ENCODE measurements at places on chromosomes 3 and 15.
A peak's percentile ranks its signal among the peaks of the same experiment; 100 is the strongest.

DNA sequence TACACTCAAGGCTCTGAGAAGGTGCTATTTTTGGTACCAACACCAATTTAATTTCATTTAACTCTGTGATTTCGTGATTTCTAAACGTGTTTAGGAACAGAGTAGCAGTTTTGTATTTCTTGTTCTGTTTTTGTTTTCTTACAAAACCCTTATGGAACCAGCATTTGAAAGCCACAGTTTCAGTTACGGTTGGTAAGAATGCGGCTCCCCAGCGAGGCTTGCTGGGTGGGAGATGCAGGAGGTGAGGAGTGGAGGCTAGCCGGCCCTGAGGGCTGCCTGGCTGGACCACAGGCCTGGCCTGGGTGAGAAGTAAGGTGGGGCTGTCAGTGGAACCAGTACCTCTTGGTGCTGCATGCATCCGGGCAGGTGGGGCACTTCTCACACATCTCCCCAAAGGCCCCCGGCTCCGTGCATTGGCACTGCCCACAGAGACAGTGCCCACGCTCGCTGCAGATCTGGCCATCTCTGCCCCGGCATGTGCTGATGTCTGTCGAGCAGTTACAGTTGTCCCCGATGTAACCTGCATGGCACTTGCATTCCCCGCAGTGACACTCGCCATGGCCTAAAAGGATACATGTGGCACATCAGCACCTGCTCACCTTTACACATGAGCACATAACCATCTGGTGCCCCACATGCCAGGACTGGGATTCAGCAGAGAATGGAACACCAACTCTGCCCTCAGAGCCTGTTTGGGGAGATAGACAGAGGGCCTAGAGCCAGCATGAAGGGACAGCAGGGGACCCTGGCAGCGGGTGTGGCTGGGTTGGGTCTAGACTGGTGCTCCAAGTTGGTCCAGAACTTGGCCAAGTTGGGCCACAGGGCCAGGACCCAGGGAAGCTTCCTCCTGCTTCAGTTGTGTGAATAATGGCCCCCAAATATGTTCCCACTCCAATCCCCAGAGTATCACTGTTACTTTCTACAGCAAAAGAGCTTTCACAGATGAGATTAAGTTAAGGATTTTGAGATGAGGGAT is 43.4 kb downstream of the UMPS start:
- H3K27me3 ChIP-seq = no peaks in the 10 kb centered on the region
- DNase-seq = no peak
- no peak overlapping the region for H3K4me3 ChIP-seq
- peaks cover 13% of the 10 kb centered on the region for H3K4me1 ChIP-seq
- H3K27ac ChIP-seq = no peak overlapping the region

GRCh38 chr3:134860141-134860540 is 65.1 kb downstream of the EPHB1 start:
- H3K27me3 ChIP-seq = no peaks in the 10 kb centered on the region
- no peak overlapping the region for H3K4me3 ChIP-seq
- H3K4me1 ChIP-seq = no peaks in the 10 kb centered on the region
- H3K36me3 ChIP-seq = no peaks in the 10 kb centered on the region

- no peak for DNase-seq
- H3K27ac ChIP-seq = no peak overlapping the region
- H3K4me3 ChIP-seq = no peak overlapping the region
- H3K27me3 ChIP-seq = no peaks in the 10 kb centered on the region
Measured at GRCh38 chr15:81107889-81108288, 26.2 kb upstream of the CFAP161 start.

DNA sequence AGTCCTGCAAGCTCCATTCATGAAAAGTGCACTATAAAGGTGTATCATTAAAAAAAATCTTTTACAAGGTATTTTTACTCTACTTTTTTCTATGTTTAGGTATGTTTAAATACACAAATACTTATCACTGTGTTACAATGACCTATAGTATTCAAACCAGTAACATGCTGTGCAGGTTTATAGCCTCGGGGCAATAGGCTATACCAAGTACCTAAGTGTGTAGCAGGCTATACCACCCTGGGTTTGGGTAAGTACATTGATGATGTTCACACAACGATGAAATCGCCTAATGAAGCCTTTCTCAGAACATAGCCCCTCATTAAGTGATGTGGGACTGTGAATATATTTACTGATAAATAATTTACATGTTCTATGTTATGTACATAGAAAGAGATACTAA is 104.6 kb downstream of the ATP1B3 start:
- no peak overlapping the region for H3K27ac ChIP-seq
- no peak for DNase-seq
- H3K36me3 ChIP-seq = peaks cover 22% of the 10 kb centered on the region
- H3K27me3 ChIP-seq = no peaks in the 10 kb centered on the region

- no peak for DNase-seq
- peaks cover 12% of the 10 kb centered on the region for H3K36me3 ChIP-seq
- peak overlapping the region; percentile 89 for H3K27ac ChIP-seq
- H3K4me1 ChIP-seq = peaks cover 16% of the 10 kb centered on the region
- H3K27me3 ChIP-seq = no peaks in the 10 kb centered on the region
- H3K4me3 ChIP-seq = peak overlapping the region; percentile 89
Measured at GRCh38 chr15:75455982-75456531, 4.6 kb upstream of the SIN3A start.

- peaks cover 13% of the 10 kb centered on the region for H3K4me1 ChIP-seq
- no peaks in the 10 kb centered on the region for H3K36me3 ChIP-seq
- DNase-seq = no peak
- no peak overlapping the region for H3K4me3 ChIP-seq
- no peak overlapping the region for H3K27ac ChIP-seq
- no peaks in the 10 kb centered on the region for H3K27me3 ChIP-seq
Measured at GRCh38 chr15:95192923-95193322, 961.6 kb downstream of the MCTP2 start.

DNA sequence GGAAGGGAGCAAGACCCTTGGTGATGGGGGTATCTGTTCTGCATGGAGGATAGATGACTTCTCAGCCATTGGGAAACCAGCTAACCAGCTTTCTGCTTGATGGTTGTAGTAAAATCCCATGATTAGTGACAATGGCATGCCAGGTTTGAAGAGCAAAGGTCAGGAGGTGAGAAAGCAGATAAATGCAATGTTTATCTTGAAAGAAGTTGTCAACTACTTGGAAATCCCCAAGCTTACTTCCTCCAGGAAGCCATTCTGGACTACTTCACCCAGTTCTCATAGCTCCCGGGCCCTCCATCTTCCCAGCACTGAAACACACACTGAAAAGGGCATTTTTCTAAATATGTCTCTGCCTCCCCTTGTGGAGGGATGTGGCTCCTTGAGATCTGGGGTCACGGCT is 51.3 kb downstream of the SMAD3 start:
- no peaks in the 10 kb centered on the region for H3K36me3 ChIP-seq
- peak overlapping the region; percentile 97 for H3K27ac ChIP-seq
- no peak for DNase-seq
- no peak overlapping the region for H3K4me3 ChIP-seq
- peaks cover 46% of the 10 kb centered on the region for H3K4me1 ChIP-seq
- no peaks in the 10 kb centered on the region for H3K27me3 ChIP-seq

GRCh38 chr3:49476563-49476962 is 6.5 kb downstream of the DAG1 start:
- no peak for DNase-seq
- peaks cover 41% of the 10 kb centered on the region for H3K36me3 ChIP-seq
- peaks cover 7% of the 10 kb centered on the region for H3K4me1 ChIP-seq
- H3K27ac ChIP-seq = no peak overlapping the region
- H3K27me3 ChIP-seq = no peaks in the 10 kb centered on the region

GRCh38 chr3:126052196-126053058 is 31.5 kb downstream of the SLC41A3 start:
- peaks cover 5% of the 10 kb centered on the region for H3K36me3 ChIP-seq
- H3K4me1 ChIP-seq = peaks cover 26% of the 10 kb centered on the region
- no peak for DNase-seq
- no peak overlapping the region for H3K4me3 ChIP-seq

DNA sequence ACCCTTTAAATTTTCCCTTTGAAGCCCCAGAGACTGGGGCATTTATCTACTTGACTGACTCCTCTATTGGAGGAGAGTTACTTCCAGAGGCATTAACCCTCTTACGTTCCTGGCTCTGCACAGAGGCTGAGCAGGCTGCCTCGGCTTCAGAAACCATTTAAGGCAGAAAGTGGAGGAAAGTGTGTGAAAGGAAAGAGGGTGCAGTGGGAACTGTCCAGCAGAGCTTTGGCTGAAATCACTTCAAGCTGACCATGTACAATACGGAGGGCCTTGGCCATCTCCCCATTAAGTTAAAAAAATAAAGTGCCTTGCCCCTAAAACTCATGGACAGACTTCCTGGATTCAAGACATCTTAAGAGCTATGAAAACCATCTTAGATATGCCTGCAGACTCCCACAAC is 238.7 kb downstream of the SV2B start:
- DNase-seq = peak; percentile 48
- no peaks in the 10 kb centered on the region for H3K4me1 ChIP-seq
- no peak overlapping the region for H3K4me3 ChIP-seq
- H3K27me3 ChIP-seq = peaks cover 15% of the 10 kb centered on the region
- H3K36me3 ChIP-seq = peaks cover 7% of the 10 kb centered on the region
- H3K27ac ChIP-seq = no peak overlapping the region

- DNase-seq = peak; percentile 88
- H3K4me1 ChIP-seq = peaks cover 18% of the 10 kb centered on the region
- peak within 1 kb of the TSS; percentile 97 for H3K27ac ChIP-seq
- no peaks in the 10 kb centered on the region for H3K27me3 ChIP-seq
- H3K4me3 ChIP-seq = peak within 1 kb of the TSS; percentile 96
Measured at GRCh38 chr3:185498503-185499396, at the start of gene TMEM41A. Gene TMEM41A (minus strand): TSS chr3:185499035. CDS start chr3:185498961, 74 bp downstream.

DNA sequence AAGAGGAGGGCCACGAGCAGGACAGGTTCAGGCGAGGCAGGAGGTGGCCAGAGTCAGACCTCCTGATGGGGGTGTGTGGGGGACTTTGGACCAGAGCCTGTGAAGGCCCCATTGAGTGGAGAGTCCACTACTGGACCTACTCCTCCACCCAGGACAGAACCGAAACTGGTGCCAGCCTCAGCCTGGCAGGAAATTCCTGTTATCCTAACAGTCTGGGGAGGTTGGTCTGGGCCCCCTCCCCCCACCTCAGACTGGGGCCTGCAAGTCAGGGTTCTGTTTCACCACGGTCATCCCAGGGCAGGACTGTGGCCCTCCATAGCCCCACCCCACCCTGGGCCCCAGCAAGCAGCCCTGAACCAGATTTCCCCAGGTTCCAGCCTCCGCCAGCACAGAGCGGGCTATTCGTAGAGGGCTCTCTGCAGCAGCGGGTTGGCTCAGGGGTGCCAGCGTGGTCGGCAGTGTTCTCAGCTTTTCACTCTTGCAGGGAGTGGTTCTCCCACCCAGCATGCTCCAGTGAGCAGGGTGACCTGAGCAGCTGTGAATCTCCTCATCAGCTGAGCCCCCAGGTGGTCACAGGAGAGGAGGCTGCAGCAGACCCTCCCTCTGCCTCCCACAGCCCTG is 217.3 kb downstream of the TBC1D2B start:
- peaks cover 8% of the 10 kb centered on the region for H3K4me1 ChIP-seq
- peaks cover 4% of the 10 kb centered on the region for H3K36me3 ChIP-seq
- H3K27me3 ChIP-seq = peaks cover 5% of the 10 kb centered on the region
- no peak overlapping the region for H3K27ac ChIP-seq

DNA sequence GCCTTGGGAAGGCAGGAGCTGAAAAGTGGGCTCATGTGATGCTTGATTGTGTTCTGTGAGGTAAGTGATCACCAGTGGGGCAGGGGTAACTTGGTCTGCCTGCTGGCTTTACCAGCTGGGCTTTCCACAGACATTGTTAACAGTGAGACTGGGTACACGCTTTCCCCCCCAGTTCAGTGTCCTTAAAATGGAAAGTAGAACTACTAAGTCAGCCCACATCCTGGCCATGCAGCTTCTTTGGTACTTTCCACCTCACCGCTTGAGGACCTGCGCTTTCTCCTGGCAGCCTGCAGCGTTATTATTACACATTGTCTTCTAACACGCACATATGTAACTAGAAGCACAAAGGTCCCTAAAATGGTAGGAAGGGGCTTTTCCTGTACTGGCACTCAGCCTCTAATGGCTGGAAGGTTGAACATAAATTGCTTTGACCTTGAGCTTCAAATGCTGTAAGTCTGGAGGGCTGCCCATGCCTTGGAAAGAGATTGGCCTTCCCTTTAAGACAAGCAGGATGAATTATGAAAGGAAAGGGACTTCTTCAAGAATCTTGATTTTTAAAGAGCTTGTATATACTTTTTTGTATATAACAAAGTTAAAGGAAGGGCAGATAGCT is 216.1 kb upstream of the ROPN1 start:
- no peaks in the 10 kb centered on the region for H3K36me3 ChIP-seq
- no peaks in the 10 kb centered on the region for H3K4me1 ChIP-seq
- no peak for DNase-seq
- H3K27me3 ChIP-seq = peaks cover 100% of the 10 kb centered on the region
- H3K27ac ChIP-seq = no peak overlapping the region
- H3K4me3 ChIP-seq = no peak overlapping the region

DNA sequence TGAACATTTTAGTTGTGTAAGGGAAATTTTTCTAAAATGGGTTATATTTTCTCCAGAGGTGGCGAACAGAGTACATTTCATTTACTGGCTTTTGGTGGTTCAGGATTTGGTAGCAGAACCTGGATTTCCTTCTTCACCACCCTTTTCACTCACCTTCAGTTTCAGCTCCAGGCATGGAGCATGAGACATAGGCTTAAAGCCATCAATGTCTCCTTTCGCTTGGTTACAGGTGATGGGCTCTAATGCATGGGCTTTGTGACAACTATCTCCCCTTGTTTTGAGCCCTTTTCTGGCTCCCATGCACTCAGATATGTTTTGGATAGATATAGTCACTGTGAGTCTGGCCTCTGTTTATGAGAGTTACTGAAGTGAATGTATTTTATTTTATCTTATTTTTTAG is 96.6 kb upstream of the ANKRD28 start:
- H3K4me3 ChIP-seq = no peak overlapping the region
- H3K27ac ChIP-seq = no peak overlapping the region
- peaks cover 11% of the 10 kb centered on the region for H3K4me1 ChIP-seq
- no peaks in the 10 kb centered on the region for H3K27me3 ChIP-seq
- no peaks in the 10 kb centered on the region for H3K36me3 ChIP-seq

Data from MCF 10A (cell line).